Activated CD4-positive, alpha-beta T cell treated with anti-CD3 and anti-CD28 coated beads, Interleukin-2, amount 50 U/mL, for 48 hours (primary cell): ENCODE measurements at places on chromosomes 1 and 21.

DNA sequence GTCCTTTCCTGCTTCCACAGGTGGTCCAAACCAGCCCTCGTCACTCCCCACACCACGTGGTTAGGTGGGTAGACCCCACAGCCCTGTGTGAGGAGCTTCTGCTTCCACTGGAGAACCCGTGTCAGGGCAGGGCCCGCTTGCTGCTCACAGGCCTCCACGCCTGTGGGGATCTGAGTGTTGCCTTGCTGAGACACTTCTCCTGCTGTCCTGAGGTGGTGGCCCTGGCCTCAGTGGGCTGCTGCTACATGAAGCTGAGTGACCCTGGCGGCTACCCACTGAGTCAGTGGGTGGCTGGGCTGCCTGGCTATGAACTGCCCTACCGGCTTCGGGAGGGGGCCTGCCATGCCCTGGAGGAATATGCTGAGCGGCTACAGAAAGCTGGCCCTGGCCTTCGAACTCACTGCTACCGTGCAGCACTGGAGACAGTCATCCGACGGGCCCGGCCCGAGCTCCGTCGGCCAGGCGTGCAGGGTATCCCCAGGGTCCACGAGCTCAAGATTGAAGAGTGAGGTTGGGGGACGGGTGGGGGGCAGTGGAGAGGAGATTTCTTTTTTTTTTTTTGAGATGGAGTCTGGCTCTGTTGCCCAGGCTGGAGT lies 5.5 kb upstream of the ISG20L2 start:
- DNase-seq = no peak

DNA sequence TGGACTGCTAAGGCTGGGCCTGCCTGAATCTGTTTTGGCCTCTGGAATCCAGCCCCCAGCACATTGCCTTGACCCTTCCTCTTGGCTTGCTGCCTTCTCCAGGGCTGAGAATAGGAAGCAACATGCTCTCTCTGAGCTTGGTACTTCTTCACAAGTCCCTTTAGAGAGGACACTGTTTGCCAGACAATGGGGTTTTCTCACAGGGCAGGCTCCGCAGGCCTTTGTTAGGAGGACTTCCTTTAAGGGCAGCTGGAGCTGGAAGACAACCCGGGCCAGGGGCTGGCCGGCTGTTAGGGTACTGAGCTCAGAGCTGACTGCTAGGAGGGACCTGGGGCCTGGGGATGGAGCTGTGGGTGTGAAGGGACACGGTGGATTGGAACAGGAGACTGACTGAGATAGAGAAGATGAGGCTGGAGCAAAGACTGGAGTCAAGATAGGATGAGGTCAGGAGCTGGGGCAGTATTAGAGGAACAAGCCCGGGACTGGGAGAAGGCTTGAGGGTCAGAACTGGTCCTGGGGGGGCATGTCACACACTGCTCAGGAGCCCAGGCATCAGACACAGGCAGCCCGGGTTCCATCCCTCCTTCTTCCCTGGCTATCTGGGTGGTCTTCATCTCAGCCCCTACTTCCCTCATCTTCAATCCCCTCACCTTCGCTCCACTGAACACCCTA lies 5.4 kb upstream of the ALPL start:
- no peak for DNase-seq

GRCh38 chr1:100456880-100457279 lies 81.1 kb upstream of the GPR88 start:
- DNase-seq = no peak

- peak; percentile 60 for DNase-seq
Observed at GRCh38 chr21:31173881-31174555, 135.7 kb upstream of the KRTAP19-8 start.

GRCh38 chr1:247421074-247421473 lies 5.1 kb downstream of the NLRP3 start:
- peak; percentile 37 for DNase-seq

DNA sequence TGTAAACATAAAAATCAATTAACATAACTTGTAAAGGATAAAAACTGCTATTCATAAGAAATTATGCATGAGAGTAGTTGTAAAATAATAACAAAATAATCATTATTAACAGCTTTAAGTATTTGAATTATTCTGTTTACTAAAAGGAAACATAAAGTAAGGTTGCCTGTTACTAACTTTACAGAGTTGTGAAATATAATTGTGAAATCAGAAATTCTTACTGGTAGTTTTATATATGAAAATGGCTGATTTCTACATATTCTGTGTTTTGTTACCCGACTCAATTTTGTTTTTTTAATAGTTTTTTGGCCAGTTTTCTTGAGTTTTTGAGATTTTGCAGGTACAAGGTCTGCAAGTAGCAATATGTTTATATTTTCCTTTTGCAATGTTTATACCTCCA lies 27.8 kb downstream of the FNBP1L start:
- DNase-seq = no peak

DNA sequence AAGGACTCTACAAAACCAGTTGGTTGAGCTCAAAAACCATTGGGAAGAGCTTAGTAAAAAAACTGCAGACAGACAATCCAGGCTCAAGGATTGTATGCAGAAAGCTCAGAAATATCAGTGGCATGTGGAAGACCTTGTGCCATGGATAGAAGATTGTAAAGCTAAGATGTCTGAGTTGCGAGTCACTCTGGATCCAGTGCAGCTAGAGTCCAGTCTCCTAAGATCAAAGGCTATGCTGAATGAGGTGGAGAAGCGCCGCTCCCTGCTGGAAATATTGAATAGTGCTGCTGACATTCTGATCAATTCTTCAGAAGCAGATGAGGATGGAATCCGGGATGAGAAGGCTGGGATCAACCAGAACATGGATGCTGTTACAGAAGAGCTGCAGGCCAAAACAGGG lies 104.0 kb upstream of the BMP8A start:
- no peak for DNase-seq

DNA sequence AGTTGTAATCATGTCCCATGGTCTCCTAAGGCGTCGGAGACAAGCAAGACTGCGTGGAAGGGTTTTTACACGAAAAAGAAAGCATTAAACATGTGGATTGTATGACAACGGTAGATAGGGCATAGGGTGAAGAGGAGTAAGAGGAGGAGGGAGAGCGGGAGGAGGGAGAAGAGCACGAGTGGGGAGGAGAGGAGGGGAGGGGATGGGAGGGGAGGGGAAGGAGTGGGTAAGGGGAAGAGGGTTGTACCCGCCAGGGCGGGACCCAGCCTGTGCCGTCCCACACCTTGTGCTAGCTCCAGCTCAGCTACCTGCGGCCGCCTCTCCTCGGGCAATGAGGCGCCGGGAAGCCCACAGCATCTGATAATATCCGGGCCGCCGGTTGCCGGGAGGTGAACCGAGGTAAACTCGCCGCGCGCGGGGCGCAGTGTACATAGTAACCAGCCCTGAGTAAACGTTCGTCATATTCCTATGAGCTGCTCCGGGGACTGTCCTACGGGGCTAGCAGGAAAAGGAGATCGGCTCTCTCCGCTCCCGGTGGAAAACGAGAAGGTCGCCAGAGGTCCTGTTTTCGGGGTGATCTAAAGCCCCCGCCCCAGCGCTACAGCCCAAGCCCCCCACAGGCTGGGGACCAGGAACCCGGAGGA lies 449 bp upstream of the RCAN3 start:
- DNase-seq = peak; percentile 75

DNA sequence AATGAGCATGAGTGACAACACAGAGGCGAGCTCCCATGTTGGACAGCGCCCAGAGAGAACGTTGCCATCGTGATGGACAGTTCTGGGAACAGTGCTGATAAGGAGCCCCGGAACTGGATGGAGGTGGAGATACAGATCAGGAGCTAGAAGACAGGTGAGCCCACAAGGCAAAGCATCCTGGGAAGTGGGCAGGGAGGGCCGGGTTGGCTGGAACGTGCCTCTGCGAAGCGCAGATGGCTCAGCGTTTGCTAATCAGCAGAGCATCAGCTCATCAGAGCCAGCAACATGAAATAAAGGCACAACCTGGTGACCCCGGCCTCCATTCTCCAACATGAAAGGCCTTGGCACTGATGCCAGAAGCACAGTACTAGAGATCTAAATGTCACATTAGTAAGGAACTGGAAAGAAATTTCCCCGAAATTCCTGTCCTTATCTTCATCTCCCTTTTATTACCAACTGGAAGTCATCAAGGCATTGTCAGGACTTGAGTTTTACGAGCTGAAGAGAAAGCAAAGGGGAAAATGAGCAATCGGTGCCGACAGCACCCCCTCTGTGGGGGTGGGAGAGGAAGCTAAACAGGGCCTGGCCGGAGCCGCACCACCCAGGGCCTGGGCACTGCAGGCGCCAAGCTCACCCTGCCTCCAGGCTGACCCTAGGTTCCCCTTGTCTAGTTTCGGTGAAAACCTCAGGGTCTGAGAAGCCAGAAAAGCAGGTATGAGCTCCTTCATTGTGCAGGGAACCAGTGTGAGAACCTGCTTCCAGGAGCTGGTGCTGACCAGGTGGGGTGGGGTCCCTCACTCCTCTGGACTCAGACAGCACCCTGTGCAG lies 19.9 kb downstream of the ABCA4 start:
- DNase-seq = no peak

- DNase-seq = no peak
Observed at GRCh38 chr21:34881421-34881820, 167.7 kb downstream of the RUNX1 start.

DNA sequence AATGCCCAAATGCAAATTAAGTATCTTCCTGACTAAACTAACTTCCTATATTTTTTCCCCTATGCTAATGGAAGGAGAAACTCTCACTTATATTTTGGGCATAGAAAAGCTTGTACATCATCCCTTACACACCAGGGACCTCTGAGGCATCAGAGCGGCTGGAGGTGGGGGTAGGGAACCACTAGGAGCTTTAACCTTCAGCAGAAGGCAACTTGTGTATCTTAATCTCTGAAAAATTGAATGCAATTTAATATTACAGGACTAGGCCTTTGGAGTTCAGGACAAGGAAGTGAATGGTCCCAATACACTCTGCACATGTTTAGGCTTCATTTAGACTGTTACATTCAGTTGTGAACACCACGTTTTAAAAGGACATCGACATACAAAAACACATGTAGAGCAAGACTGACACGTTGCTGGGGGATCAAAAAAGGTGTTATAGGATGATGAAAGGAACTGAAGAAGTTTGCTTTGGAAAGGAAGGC lies 85.9 kb downstream of the NAV1 start:
- DNase-seq = no peak

DNA sequence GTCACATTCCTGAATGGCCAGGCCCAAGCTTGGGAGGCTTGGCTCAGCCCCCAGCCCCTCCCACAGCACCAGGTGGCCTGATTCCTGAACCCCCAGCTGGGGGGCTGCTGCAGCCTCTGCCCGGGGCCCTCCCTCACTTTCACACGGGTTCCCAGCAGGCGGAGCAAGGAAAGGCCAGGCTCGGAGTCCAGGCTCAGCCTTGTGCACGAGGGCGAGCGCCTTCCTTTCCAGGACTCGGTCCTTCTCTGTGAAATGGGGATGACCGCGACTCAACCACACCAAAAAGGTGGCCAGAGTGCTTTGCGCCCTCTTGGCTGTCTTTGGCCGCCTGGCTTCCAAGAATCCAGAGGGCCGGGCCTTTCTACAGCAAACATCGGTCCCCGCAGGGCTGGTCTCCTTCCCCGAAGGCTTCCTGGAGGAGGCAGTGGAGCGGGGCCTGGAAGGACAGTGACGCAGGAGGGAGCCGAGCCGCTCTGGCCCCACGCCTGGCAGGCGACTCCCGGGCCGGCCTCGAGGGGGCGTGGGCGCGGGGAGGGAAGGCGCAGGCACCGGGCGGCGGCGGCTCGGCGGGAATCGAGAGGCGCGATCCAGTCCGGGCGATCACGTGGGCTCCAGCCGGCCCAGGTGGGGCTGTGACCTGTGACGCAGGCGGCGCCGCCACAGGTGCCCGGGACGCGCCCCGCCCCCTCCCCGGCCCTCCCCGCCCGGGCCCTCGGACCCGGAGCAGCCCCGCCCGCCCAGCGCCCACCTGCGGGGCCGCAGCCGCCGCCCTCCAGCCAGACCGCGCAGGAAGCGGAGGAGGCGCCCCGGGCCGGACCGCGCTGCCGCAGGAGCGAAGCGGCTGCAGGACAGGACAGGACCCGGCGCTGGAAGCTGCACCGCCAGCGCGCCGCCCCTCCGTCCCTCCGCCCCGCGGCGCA lies at the start of gene ARHGEF16:
Gene ARHGEF16 (plus strand): TSS at position 775 of the 920 bp plus-strand sequence. CDS start 8,420 bp downstream, outside the sequence.
- peak; percentile 40 for DNase-seq

DNA sequence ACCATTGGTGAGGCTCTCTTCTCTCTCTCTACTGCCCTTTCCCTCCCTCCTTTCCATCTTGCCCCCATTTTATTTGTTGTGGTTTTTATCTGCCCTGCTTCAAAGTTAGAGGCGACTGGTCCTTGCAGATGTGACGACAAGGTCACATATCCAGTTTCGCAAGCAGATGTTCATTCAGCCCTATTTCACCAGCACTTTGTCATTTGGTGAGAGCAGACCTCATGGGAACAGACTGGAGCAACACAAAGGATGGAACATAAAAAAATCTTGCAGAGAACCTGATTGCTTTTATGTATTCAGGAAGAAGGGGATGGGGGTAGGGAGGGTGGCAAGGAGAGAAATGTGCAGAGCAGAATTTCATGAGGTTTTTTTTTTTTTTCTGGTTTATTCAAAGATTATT lies 84.3 kb downstream of the ELAVL4 start:
- no peak for DNase-seq

- no peak for DNase-seq
Observed at GRCh38 chr1:215640429-215641148, 73.5 kb downstream of the KCTD3 start.

GRCh38 chr1:164575356-164575886 lies 16.4 kb downstream of the PBX1 start:
- no peak for DNase-seq

DNA sequence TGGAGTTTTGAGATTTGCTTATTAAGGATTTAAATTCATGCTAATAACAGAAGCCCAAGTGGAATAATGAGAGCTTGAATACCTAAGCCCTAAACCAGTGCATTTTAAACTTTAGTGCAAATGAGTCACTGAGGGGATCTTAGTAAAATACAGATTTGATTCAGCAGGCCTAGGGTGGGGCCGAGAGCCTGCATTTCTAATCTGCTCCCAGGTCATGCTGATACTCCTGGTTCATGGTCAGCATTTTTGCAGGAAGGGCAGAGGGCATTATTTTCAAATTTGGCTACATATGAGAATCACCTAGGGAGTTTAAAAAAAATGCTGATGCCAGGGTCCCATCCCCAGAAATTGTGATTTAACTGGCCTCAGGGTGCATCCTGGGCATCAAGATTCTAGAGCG lies 39.3 kb downstream of the DNTTIP2 start:
- DNase-seq = no peak

- DNase-seq = no peak
Observed at GRCh38 chr1:43430831-43431230, 22.9 kb downstream of the HYI start.

- DNase-seq = no peak
Observed at GRCh38 chr1:228281631-228282328, 73.9 kb downstream of the OBSCN start.

- no peak for DNase-seq
Observed at GRCh38 chr1:96598416-96599168, 123.0 kb upstream of the PTBP2 start.
